ENCODE measurements at places on chromosomes 3 and 15.

DNA sequence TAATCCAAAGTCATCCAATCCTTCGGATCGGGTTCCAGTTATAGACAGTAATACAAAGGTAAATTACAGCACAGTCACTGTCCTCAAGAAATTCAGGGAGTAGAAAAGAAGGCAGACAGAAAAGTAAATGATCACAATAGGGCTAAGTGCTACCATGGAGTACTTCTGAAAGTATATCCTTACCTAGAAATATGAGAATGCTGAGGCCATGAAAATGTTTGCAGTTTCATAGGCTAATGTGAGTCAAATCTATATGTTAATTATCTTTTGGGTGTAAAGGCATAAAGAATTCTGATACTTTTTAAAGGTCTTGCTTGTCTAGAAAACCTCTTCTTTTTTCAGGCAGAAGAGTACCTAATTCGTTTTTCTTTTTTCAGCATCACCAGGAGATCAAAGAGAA is 29.8 kb downstream of the PBRM1 start:
- no peak for DNase-seq

DNA sequence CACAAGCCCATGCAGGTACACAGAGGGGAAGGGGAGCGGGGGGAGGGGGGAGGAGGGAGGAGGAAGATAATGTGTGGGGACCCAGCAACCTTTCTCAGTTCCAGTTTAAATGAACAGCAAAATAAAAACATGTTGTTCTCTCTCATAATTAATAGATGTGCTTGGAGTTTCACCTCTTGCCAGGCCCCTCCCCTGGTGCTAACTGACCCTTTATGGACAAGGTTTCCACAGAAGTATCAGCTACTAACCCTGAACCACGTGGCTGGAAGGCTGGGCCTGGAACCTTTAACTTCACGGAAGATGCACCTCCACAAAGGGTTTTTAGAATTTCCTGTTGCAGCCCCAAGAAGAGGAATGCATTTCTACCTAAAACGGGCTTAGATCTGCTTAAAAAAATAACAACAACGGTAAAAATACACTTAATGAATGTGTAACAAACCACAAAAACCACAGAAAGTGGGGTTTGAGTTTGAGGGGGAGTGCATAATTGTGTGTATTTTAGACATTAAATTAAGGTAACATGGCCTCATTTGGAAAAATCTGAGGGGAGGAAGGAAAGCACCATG is 14.8 kb upstream of the SMAD3 start:
- no peak for DNase-seq

DNA sequence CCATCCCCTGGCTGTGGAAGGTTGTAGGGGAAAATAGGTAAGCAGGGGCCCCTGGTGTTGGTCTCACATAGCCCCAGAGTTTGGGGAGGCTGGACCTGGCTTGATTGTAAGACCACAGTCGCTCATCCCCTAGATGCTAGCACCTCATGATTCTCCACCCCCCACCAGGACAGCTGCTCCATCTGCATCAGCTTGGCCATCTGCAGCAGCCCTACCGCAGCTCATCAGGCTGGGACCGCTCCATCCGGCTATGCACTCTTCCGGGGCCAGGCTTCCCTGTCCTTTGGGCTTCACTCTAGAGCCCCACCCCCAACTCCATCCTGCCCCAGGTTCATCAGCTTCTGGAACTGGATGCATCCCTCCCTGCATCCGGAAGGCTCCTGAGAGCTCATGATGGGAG is 12.6 kb downstream of the SCN5A start:
- DNase-seq: no peak

DNA sequence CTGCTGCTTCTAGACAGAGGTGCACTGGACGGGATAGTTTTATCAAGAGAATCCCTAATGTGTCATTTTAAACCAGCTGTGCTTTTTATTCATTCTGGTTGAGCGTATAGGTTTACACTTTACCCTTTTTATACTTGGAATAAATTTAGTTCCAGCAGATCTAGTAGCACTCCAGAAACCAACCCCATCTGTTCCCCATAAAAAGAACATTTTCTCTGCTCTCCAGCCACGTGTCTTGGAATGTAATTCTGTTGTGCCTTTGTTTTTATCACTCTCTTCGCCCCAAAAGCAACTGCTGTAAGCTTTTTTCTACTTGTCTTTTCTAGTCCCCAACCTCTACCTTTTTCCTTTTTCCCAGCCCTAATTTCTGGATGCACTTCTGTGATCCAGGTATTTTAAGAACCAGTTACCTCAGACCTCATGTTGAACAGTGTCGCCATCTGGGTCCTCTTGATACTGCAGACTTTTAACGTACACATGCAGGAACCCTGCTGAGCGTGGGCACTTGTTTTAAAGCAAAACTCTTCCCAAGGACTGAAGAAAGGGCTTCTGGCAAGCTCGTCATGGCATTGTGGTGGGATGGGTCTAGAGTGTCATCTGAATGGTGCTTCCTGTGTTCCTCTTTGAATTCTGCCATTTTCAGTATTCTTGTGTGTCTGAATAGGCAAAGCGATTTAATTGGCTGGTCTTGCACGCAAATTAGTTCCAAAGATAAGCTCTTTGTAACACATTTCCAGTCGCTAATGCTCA is 5.7 kb upstream of the EXOG start:
- DNase-seq: no peak

Data from activated T-cell treated with anti-CD3 and anti-CD28 coated beads for 4 hours (primary cell).